ENCODE measurements at places on chromosomes 6 and 20. TPM values are rescaled to one million over a fixed set of nuclear protein-coding genes. Genes with fewer than 3 reads are reported as not detected.

DNA sequence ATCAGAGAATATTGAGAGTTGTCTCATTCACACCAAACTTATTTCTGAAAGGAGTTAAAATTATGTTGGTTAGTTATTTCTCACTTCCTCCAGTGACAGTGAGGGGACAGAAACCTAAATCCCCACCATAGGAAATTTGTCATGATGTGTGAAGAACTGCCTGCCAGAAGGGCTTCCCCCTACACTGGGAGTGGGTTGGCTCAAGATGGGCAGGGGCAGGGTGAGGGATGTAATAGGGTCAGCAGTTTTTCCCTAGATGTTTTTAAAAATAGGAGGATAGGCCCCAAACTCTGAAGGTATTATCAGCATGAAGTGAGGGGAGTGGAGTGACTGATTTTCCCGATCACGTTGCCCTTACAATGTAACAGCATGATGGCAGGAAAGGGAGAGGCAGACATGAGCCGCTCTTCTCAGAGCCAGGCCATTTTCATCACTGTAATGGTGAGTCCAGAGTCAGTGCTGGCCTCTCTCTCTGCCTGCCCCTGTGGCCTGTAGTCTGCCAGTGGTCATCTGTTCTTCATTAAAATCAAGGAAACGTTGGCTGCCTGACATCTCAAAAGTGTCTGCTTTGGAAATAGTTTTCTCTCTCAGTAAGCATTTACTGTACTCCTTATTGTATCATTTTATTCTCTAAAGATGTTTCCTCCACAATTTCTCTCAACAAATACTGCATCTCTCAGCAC, 59.8 kb upstream of the SYNJ2 start:
- DNase-seq = no peak

DNA sequence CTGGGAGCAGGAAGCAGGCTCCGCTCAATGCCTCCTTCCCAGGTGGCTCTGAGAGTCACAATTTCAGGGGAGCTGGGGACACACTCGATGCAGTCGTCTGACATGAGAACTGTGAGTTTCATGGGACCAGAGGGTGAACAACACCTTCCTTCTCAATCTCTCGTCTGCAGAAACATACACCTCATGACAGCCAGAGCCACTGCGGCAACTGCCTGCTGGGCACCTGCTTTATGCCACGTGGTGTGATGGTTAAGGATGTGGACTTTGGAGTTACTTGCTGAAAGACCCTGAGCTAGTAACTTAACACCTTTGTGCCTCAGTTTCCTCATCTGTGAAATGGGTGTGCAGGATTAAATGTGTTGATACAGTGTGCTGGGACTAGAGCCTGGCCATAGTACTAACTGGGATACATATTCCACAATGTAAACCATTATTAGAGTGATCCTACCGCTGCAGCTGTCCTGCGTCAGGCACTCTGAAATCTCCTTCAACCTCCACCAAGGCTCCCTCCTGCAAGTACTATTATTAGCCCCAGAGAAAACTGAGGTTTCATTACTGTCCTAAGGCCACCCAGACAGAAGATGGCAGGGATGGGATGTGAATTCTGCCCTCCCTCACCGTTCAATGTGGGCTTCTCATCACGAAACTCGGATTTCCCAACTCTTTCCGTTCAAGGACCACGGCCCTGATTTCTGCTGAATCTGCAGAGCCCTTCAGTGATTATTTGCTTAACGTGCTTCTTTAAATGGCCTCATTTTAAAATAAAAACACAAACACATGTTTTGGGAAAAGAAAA, 24.4 kb downstream of the SULF2 start:
- no peak for DNase-seq

DNA sequence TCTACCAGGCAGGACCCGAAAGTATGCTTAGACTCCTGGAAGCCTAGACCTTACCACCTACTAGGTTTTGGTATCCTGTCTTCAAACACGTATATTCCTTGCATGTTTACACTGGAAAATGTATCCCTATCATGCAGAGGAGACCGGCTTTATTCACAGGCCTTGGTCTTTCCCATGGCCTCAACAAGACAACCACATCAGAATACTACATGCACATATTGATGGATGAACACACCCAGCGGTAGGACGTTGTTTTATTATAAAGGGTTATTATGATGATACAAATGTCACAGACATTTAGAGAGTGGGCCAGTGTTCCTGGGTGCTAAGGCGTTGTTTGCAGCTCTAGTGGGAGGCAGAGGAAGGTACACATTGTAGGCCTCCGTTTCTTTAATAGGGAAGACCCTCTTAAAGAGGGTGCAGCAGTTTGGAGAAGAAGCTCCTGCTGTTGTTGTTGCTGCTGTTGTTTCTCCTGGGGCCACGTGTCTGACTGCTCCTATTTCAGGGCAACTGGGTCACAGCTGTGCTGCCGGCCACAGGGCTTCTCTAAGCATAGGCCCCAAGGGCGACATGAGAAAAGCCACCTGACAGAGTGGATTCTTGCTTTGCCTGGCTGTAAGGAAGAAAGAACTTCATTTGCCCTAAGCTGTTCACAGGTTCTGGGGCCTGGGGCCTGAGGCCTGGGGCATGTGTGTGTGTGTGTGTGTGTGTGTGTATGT, 98.3 kb upstream of the SASH1 start:
- no peak for DNase-seq

DNA sequence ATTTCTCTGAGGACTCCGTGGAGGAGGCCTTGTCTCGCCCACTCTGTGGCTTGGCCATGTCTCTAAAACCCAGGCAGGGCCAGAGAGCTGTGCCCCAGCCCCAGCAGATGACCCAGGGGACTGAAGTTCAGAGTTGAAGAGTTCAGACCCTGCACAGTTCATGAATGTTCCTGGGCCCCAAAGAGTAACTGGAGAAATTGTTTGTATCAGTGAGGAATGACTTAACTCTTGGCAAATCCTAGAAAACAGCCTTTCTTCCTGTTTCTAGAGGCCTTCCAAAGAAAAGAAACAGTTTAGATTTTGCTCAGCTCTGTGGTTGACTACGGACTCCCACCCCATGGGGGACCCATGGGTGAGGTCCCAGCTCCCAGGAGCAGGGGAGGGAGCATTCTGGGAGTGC, 62.1 kb upstream of the EYA2 start:
- no peak for DNase-seq

GRCh38 chr6:34233867-34234266, 2.8 kb upstream of the HMGA1 start:
- DNase-seq = no peak

- no peak for DNase-seq
These were observed 18.7 kb downstream of the BTN3A1 start for GRCh38 chr6:26420688-26421171.

- DNase-seq = no peak
These were observed 222.1 kb upstream of the UFL1 start for GRCh38 chr6:96299525-96299924.

- no peak for DNase-seq
These were observed 813.1 kb downstream of the KIF16B start for GRCh38 chr20:15760001-15760621.

GRCh38 chr6:121904559-121904958, 469.1 kb downstream of the GJA1 start:
- no peak for DNase-seq

DNA sequence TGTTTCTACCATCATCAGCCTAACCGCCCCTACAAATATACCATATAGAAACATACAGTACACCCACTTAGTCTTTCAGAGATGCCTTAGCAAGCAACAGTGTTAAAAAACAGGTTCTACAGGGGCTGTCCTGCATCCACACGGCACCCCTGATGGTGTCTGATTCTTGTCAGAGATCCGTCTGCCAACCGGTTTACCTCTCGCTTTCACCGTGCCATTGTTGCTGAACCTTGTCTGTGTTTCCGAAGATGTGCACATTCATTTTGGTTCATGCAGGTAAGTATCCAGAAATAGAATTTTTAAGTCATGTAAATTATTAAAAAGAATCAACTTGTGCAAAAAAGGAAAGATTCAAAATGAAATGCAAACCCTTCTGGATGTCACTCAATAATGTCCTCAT, 52.9 kb downstream of the EPHA7 start:
- DNase-seq = no peak

GRCh38 chr20:63057171-63058117, 50.7 kb upstream of the BHLHE23 start:
- DNase-seq = no peak

DNA sequence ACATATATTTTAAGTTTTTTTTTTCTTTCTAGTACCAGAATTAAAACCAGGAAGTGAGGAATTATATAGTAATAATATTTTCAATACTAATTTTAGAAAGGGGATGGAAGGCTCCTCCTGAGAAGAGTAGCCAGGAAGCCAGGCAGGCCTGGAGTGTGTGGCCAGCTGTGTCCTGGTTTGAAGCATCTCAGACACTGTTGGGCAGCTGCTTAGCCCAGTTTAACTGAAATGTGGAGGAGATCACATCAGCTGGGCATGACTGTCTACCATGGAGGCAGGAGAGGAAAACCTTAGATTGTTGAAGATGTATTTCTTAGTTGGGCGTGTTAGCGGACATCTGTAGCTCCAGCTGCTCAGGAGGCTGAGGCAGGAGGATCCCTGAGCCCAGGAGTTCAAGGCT, 142.2 kb downstream of the ARID1B start:
- DNase-seq = no peak

- DNase-seq = no peak
These were observed 19.8 kb downstream of the PTK7 start for GRCh38 chr6:43095939-43096338.

GRCh38 chr6:43150051-43150751, 20.9 kb upstream of the SRF start:
- DNase-seq = no peak

DNA sequence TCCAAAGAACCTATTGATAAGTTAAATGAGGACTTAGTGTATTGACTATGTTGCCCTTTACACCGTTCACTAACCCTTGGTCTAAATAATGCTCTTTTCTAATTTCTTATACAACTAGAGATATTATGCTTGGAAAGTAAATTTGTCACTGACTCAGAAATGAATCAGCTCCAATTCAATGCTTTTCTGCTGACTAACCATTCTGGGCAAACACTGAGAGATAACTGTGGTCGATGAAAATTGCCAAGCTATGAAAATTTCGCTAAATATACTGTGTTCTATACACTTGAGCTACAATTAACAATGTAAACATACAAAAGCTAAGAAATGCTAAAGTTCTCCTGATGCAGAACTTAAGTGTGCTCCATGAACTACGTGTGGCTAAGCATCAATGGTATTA, 23.1 kb upstream of the FBXO9 start:
- no peak for DNase-seq

DNA sequence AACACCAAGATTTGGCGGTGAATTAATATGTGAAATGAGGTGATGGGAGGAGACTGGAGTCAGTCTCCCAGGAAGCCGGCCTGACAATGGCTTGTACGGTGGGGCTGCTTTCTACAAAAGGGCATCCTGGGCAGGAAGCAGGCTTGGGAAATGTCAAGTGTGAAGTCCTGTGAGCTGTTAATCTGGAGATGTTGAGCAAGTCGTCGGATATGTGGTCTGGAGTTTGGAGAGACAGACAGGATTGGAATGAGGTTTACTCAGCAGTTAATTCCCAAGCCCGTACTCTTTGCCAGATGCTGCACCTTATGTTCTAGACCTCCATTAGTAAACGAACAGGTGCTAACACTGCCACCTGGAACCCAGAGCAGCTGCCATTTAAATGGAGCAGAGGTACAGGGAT, 107.7 kb upstream of the FOXC1 start:
- DNase-seq = no peak

DNA sequence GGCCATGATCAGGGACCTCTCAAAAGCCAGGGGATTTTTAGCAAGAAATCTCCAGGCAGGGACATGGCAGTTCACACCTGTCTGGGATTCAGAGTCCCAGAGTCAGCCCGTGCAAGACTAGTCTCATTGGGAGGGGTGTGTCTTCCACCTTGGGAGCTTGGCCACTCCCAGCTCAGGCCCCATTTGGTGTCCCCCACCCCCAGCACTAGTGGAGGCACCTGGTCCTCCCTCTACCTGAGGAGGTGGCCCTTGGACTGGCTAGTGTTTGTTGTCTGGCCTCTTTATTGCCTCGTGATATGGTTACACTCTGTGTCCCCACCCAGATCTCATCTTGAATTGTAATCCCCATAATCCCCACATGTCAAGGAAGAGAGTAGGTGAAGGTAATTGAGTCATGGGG, 140.8 kb upstream of the PHACTR3 start:
- no peak for DNase-seq

- DNase-seq = no peak
These were observed 297.8 kb downstream of the PRL start for GRCh38 chr6:21999012-21999528.

DNA sequence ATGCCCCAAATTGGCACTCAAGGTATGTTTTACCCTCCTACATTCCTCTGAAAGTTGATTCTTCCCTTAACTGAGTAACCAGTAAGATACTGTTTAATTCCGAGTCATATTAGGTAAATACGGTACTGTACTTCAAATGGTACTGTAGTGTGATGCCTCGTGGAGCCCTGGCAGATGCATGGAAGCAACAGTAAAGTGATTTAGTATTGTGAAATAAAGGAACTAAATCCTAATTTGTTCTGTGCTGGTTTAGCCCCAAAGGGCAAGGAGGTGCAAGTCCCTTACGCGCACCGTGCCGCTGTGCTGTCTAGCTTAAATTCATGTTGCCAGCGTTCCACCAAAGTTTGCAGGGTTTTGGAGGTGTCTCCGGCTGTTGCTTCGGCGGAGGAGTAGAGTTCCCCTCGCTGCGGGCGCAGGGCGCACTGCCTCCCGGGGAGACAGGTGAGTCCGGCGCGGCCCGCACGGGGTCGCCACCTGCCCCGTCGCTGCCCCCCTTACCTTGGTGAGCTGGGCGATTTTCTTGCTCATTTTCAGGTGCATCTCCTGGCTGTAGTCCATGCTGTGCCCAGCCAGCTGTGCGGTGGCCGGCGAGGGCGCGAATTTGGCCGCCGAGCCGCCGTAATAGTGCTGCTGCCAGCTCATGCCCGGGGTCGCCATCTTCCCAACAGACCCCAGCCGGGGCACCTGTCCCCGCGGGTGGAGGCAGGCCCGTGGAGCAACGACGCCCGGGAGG, 655 bp downstream of the FAM184A start:
- DNase-seq = peak; percentile 16

DNA sequence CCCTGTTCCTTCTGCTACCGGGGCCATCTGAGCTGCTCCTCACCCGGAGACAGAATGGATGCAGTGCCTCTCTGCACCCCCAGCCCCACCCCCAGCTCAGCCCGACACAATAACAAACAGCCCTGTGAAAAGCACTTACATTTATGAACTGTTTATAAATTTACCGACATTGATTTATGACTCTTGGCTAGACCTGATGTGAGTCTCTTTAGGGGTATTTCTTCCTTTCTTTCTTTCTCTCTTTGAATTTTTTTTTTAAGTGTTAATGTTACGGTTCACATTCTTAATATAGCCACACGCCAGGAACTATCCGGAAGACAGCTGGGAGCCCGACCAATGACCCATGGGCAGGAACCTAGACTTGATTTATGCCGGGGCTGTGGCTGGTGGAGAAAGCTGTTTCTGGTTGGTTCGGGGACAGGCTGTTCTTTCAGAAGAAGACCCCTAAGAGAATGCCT, 266.3 kb downstream of the CDC5L start:
- no peak for DNase-seq

- no peak for DNase-seq
These were observed 28.6 kb upstream of the SPO11 start for GRCh38 chr20:57301026-57301425.

LY6G6F gene
- total RNA-seq = not detected

IRAK1BP1 gene
- total RNA-seq = 23.2 TPM

RAB44 gene
- total RNA-seq = not detected

SRSF12 gene
- 36.7 TPM for total RNA-seq

KIAA1755 gene
- total RNA-seq = 1.2 TPM

HLA-DRB5 gene
- 1.6 TPM for total RNA-seq

IL20RA gene
- 0.41 TPM for total RNA-seq

TMEM170B gene
- 51.8 TPM for total RNA-seq

PGM3 gene
- total RNA-seq = 40.8 TPM

RAET1L gene
- total RNA-seq = not detected

GTF2H4 gene
- 15.5 TPM for total RNA-seq

TCEA2 gene
- total RNA-seq = 36.7 TPM

PLCB4 gene
- total RNA-seq = 11.8 TPM
